ENCODE measurements at places on chromosomes 6 and 20. TPM values are rescaled to one million over a fixed set of nuclear protein-coding genes. Genes with fewer than 3 reads are reported as not detected.

COL9A1 gene
- not detected for total RNA-seq

EPB41L1 gene
- total RNA-seq = 40.6 TPM

SNX14 gene
- total RNA-seq = 85.3 TPM

SLC52A3 gene
- total RNA-seq = 0.89 TPM

DSP gene
- 58.9 TPM for total RNA-seq

- H3K27me3 ChIP-seq = no peaks in the 10 kb centered on the region
- no peaks in the 10 kb centered on the region for H3K4me1 ChIP-seq
- DNase-seq = no peak
- H3K27ac ChIP-seq = no peak overlapping the region
- H3K4me3 ChIP-seq = no peak overlapping the region
- H3K36me3 ChIP-seq = no peaks in the 10 kb centered on the region
Observed at GRCh38 chr6:21003780-21004541, 469.7 kb downstream of the CDKAL1 start.

DNA sequence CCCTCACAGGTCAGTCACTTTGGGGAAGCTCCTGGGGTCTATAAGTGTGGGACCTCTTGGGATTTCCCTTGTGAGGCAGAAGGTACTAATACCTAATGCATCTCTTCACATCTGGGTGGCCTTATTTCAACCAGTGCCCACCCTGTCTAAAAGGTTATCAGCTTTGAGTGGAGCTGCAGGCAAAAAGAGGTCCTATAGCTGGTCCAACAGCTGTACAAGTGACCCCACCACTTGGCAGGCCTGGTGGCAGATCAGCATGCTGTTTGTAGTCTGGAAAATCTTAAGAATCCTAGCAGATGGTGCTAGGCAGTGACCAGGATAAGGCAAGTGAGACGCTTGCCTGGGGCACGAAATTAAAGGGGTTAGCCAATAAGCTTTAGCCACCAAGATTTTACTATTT lies 51.6 kb upstream of the GTSF1L start:
- peaks cover 15% of the 10 kb centered on the region for H3K27me3 ChIP-seq
- no peak for DNase-seq
- no peak overlapping the region for H3K27ac ChIP-seq
- no peaks in the 10 kb centered on the region for H3K4me1 ChIP-seq
- H3K4me3 ChIP-seq = no peak overlapping the region

DNA sequence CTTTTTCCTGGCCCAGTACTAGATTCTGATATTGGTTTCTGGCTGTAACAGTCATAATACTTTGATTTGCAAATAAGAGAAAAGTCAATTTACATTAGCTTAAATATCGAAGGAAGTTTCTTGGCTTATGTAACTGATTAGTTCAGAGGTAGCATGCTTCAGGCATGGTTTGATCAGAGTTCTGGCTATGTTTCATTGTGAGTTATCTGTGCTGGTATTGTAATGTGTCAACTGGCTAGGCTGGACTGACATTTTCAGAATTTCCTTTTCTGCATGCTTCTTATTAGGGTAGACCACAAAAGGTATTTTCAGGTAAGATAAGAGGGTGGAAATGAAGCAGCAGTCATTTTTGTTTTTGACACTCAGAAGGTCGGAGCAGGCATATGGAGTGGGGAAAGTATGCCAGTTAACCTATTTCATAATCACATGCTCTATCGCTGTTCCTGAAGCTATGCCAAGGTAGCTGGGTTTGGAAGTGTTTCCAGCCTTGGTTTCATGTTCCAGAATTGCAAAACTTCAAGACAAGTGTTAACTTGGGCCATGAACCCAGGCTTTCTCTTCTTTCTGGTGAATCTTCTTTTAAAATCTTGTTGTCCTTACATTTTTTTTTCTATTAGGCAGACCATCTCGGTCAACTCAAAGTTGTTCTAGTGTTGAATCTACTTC lies 244.9 kb downstream of the DHX35 start:
- H3K4me1 ChIP-seq = peaks cover 11% of the 10 kb centered on the region
- no peak overlapping the region for H3K4me3 ChIP-seq
- no peak for DNase-seq

DNA sequence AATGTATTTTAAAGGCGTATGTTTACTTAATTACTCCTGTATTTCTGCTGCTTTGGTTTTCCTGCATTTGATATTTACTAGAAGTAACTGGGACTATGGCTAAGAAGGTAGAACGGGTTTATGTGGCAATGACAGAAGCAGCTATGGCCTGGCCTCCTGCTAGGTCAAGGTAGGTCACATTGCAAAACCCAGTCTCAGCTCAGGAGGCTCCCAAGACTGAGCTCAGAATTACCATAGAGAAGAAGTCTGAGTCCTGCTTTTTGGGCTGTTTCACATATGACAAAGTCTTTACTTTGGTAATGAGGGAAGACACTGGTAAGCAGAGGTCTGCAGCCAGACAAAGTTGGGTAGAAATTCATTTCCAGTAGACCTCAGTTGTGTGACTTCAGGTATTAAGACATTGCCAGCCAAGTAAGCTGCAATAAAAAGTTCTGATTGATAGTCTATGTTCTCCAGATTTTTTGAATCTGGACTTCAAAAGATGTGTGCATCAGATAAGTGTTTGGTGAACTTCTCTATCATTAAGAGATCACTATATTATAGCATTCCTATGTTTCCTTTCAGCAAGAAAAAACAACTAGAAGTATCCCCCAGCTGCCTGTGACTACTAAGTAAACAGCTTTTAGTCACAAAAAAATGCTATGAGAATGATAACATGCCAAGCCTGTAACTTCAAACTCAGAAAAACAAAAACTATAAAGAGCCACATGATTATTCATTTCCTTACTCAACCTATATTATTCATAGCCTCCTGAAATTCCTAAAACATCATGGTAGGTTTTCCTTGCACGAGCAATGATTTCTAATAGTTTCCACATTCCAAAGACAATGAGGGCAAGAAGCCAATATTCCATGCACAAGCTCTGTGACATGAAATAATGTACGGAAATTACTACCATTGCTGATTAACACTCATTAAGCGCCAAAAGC lies 312.3 kb downstream of the HAO1 start:
- no peaks in the 10 kb centered on the region for H3K27me3 ChIP-seq
- DNase-seq = peak; percentile 44
- H3K4me1 ChIP-seq = no peaks in the 10 kb centered on the region
- no peak overlapping the region for H3K4me3 ChIP-seq
- no peaks in the 10 kb centered on the region for H3K36me3 ChIP-seq

DNA sequence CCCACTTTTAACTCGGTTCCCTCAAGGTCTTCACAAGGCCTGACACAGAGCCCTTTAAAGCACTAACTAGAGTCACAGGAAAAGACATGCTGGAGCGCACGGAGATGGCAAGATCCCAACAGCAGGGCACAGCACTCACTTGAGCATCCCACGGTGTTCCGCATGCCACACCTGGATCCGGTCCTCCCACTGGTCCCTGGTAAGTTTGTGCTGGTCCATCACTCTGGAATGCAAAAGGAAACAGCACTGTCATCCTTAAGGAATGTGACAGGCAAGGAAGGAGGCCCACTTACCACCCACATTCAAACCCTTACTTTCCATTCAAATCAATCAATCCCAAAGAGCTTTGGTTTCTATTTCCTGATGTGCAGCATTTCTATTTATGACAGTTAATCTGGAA lies 34.7 kb downstream of the EZR start:
- DNase-seq = peak; percentile 24
- no peak overlapping the region for H3K4me3 ChIP-seq
- H3K4me1 ChIP-seq = peaks cover 68% of the 10 kb centered on the region
- no peaks in the 10 kb centered on the region for H3K27me3 ChIP-seq

GRCh38 chr20:18543932-18544331 lies 23.3 kb upstream of the SMIM26 start:
- peak; percentile 85 for DNase-seq
- H3K27me3 ChIP-seq = no peaks in the 10 kb centered on the region
- no peak overlapping the region for H3K4me3 ChIP-seq
- peaks cover 100% of the 10 kb centered on the region for H3K36me3 ChIP-seq
- H3K4me1 ChIP-seq = no peaks in the 10 kb centered on the region
- peak overlapping the region; percentile 18 for H3K27ac ChIP-seq

- no peak overlapping the region for H3K4me3 ChIP-seq
- H3K4me1 ChIP-seq = no peaks in the 10 kb centered on the region
- no peaks in the 10 kb centered on the region for H3K36me3 ChIP-seq
- H3K27me3 ChIP-seq = no peaks in the 10 kb centered on the region
- no peak for DNase-seq
- no peak overlapping the region for H3K27ac ChIP-seq
Observed at GRCh38 chr20:33881989-33882388, 70.8 kb downstream of the CHMP4B start.

DNA sequence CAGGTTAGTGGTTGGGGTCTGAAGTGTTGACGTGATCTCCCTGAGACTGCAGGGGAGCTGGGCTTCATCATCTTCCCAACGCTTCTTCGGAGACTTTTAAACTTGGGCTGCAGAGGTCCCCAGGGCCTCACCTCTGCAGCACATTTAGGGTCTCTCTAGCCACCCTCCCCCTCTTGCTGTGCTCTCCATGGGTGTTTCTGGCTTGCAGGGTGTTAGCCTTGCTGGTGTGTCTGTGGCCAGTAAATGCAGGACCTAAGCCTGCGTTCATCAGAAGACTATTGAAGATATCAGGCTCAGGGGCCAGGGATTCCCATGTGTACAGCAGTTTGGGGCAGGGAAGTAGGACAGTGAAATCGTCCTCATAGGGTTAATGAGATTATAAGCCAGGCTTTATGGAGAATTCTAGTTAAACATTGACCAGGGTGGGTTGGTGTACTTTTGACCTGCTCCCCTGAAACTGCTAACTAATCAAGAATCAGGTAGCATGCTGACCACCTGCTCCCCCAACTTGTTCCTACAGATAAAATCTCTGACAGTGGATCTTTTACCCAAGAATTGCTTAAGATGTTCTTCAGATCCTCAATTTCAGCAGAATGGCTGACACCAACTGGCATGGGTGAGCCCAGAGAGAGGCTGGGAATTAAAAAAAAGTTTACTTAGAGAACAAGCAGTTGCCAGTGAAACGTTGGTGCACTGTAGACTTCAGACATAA lies 3.8 kb upstream of the DDO start:
- peak; percentile 24 for DNase-seq
- no peaks in the 10 kb centered on the region for H3K36me3 ChIP-seq
- peaks cover 8% of the 10 kb centered on the region for H3K4me1 ChIP-seq
- H3K27ac ChIP-seq = no peak overlapping the region

- peak overlapping the region; percentile 81 for H3K27ac ChIP-seq
- H3K4me3 ChIP-seq = no peak overlapping the region
- H3K36me3 ChIP-seq = no peaks in the 10 kb centered on the region
- DNase-seq = no peak
Observed at GRCh38 chr6:111806165-111806547, 67.1 kb downstream of the FYN start.

DNA sequence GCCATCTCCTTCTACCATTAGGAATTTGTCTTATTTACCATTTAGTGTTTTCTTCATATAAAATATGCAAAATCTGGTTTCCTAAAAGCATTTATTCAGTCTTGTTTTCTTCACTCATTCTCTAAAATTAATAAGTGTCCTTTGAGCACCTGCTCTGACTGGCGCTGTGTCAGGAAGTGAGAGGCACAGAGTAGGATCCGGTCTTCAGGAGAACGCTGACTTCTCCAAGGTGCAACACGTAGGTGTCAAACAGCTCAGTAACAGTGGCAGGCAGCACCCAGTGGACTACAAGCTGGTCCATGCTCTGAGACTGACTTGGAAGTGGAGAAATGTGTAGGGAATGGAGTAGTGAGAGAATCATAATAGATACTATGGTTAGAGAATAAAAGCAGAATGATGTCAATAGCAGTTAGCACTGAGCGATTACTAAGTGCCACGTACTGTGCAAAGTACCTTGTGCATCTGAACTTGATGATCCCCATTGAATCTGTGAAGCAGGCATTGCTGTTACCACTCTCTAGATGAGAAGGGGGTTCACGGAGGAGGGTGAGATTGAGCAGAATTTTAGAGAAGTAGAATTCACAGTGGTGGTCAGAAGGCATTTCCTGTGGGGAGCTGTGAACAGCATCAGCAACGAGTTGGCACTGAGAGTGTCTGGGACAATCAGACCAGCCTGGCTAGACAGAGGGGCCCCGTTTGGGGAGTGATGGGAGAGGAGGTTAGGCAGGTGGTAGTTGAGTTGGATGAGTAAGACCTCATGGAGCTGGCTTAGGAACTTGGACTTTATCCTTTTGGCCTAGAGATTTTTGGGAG lies 569.8 kb downstream of the QKI start:
- no peaks in the 10 kb centered on the region for H3K36me3 ChIP-seq
- H3K27ac ChIP-seq = no peak overlapping the region
- no peak for DNase-seq
- no peaks in the 10 kb centered on the region for H3K4me1 ChIP-seq
- no peak overlapping the region for H3K4me3 ChIP-seq

DNA sequence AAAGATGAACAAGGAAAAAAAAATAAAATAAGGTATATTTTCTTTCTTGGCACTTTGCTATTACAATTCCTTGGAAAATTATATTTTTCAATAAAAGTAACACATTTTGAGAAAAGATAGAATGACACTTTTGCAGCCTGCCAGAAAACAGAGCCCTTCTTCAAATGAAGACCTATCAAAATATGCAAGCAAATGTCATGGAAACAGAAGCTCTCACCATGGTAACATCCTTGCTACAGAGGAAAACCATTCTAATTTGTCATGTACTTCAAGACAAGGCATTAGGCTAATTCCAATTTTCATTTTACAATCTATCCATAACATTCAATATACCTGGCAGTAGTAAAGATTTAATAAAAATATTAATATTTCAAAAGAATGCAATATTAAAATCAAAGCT lies 177.9 kb downstream of the RNGTT start:
- no peaks in the 10 kb centered on the region for H3K27me3 ChIP-seq
- H3K36me3 ChIP-seq = no peaks in the 10 kb centered on the region
- H3K4me3 ChIP-seq = no peak overlapping the region
- H3K4me1 ChIP-seq = no peaks in the 10 kb centered on the region
- no peak overlapping the region for H3K27ac ChIP-seq

DNA sequence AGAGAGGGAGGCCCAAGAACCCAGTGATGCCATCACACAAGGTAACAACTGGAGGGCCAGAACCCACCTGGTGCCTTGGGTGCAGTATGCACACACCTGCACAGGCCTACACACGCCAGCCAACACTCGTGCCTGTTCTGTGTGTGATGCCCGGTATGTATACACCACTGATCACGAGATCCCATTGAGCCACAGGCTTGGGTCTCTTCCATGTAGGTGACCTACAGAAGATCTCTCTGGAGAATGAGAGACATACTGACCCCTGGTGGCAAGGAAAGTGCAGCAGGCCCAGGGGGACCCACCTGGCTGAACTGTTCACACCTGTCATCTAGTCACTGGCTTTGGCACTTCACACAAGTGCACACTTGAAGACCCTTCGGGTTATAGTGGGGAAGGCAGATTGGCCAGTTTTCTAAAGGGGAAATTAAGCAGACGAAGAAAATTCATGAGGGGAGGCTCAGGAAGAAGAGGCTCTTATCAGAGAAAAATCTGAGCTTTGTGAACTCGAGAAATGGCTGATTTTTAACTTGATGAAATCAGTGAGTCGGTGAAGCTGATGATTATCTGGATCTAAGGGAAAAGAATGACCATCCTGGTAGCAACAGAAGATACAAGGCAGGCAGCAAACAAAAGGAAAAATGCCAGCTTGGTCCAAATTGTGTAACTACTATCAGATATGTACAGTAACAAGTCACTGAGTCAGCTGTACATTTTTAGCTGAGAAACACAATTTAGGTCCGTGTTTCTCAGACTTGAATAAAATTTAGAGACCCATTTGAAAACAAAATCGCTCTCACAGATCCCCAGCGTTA lies 69.1 kb upstream of the PBOV1 start:
- DNase-seq = peak; percentile 84
- H3K36me3 ChIP-seq = peaks cover 31% of the 10 kb centered on the region
- H3K4me3 ChIP-seq = no peak overlapping the region
- no peaks in the 10 kb centered on the region for H3K27me3 ChIP-seq

GRCh38 chr20:63635431-63636141 lies 8.7 kb upstream of the GMEB2 start:
- peak overlapping the region; percentile 73 for H3K27ac ChIP-seq
- H3K36me3 ChIP-seq = no peaks in the 10 kb centered on the region
- no peaks in the 10 kb centered on the region for H3K27me3 ChIP-seq
- DNase-seq = peak; percentile 72
- H3K4me3 ChIP-seq = no peak overlapping the region
- H3K4me1 ChIP-seq = peaks cover 17% of the 10 kb centered on the region

Data from stomach (tissue), 19 donors.